ENCODE measurements at places on chromosomes 12 and 14.

- no peak for DNase-seq
Observed at GRCh38 chr14:74609721-74610120, 2.3 kb downstream of the LTBP2 start.

DNA sequence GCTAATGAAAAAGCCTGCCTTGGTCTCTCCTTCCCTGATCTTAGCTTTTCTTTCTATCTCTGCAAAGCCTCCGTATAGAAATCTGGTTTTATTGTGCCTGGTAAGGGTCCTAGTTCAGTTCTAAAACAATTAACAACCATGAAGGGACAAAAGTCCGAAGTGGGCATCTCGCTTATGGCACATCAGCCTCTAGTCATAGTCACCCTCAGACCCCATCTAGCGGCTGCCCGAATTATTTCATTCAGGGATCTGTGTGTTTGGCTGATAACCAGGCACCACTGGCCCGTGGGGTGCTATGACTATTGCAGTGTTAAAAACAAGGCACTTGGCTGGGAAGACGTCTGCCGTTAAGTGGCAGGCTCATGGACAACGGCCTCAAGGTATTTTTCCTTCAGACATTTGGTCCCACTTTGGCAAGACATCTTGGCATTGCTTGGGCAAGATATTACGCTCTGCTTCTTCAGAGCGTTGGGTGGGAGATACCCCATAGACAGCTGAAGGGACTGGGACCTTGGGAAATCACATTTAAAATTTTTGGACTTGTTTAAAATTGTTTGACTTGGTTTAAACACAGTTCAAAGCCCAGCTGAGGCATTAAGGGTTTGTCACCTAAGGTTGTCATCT is 87.1 kb downstream of the SINHCAF start:
- no peak for DNase-seq

- DNase-seq = no peak
Observed at GRCh38 chr14:75547552-75548250, 25.4 kb downstream of the BATF start.

- no peak for DNase-seq
Observed at GRCh38 chr12:110677982-110678381, 10.9 kb downstream of the HVCN1 start.

DNA sequence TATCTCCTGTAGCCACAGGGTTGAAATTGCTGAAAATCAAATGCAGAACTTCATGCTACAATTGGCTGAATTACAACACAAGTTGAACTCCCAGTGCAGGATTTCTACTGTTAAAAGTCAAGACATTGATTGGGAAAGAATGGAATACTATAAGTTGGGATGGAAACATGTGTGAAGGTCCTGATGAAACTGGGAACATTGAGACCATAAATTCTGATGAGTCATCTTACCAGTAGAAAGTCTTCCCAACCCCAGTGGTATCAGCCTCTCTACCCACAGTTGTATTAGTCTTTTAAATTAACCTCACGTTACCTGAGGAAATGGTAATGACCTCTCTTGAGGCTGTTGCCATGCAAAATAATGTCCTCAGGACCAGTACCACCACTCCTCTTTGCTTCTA is 27.4 kb upstream of the DYRK2 start:
- no peak for DNase-seq

DNA sequence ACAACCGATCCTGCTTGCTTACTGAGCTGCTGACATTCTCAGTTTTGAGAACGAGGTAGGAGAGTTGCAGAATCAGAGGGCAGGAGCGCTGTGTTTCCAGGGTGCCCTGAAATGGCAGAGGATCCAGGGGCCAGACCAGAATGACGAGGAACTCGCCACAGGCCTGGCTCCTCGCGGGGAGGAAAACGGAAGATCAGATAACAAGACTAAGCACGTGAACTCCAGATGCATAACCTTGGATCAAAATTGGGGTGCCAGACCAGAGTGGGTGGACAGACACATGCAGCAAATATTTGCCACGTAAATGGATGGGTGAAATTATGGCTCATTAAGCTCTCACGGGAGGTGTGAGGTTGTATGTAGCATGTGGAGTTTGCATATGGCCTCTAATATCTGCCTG is 46.5 kb downstream of the ELK3 start:
- DNase-seq = no peak

- no peak for DNase-seq
Observed at GRCh38 chr14:72851635-72852034, 42.3 kb downstream of the DPF3 start.

GRCh38 chr14:95365401-95365800 is 45.7 kb upstream of the CLMN start:
- DNase-seq = no peak

- no peak for DNase-seq
Observed at GRCh38 chr14:74141703-74142102, 56.9 kb downstream of the LIN52 start.

- DNase-seq = no peak
Observed at GRCh38 chr12:69998011-69998410, 173.0 kb downstream of the MYRFL start.

DNA sequence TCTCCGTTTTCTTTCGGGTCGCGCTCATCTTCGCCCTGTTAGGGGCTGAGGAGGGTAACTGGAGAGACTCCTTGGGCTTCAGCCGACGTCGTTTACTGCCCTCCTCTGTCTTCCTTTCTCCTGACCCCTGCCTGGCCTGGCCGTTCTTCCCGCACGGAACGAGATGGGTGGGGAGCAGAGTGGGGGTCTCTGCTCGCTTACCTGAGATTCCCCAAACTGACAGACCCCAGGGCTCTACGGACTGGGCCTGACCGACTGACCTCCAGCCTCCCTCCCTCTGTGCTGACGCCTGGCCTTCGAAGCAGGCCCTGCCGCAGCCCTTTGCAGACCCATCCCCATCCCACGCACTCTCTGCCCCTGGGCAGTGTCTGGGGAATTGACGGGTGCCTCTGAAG is 439 bp downstream of the GOLGA5 start:
- no peak for DNase-seq

DNA sequence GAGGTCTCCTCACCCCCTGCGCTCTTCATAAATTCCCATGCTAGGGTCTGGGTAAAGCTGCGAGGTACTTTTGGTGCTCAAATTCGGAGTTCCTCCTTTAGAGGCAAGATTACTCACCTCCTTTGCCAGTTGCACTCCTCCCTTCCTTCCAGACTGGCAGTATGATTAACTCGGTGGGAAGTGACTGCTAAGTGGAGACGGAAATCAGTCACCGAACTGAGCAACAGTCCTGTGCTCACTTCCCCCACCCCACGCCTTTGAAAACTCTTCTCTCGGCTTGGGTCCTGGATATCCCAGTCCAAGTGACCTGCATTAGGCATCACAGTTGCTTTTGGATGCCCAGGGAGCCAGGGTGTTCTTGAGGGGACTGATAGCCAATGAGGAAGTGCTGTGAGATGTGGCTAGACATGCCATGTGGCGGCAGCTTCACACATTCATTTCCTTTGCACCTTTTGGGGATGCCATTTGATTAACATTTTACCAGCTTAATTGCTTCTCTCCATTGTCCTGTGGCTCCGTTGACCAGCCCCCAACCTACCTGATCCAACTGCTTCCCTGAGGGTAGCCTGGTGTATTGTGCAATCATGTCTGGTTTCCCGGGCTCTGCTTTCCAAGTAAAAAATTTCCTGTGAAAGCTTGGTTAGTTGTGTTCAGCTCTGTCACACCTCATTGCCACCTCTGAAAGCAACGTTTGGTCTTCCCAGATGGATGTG is 840 bp downstream of the PNP start:
- DNase-seq = no peak

GRCh38 chr12:115473257-115473956 is 789.4 kb upstream of the TBX3 start:
- no peak for DNase-seq

- DNase-seq = no peak
Observed at GRCh38 chr14:24895622-24896021, 154.3 kb downstream of the STXBP6 start.

DNA sequence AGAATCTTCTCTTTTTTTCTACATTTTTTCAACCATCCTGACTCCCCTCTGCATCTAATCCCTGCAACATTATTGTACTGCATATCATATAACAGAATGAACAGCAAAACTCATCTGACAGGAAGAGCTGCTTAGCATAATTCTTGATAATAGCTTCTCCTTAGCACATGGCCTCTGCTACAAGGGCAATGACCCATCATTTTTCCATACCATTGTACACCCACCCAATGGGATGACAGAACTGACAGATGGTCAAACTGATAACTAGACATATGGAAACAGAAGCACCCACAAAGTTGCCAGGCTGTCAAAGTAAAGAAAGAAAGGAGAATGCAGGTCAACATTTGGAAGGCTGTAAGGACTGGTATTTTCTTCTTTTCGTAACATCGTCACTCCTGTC is 390.4 kb upstream of the USP15 start:
- DNase-seq = no peak

GRCh38 chr12:47777741-47778558 is 4.9 kb downstream of the SLC48A1 start:
- no peak for DNase-seq

- DNase-seq = no peak
Observed at GRCh38 chr14:23009483-23009938, 432 bp downstream of the C14orf93 start.

DNA sequence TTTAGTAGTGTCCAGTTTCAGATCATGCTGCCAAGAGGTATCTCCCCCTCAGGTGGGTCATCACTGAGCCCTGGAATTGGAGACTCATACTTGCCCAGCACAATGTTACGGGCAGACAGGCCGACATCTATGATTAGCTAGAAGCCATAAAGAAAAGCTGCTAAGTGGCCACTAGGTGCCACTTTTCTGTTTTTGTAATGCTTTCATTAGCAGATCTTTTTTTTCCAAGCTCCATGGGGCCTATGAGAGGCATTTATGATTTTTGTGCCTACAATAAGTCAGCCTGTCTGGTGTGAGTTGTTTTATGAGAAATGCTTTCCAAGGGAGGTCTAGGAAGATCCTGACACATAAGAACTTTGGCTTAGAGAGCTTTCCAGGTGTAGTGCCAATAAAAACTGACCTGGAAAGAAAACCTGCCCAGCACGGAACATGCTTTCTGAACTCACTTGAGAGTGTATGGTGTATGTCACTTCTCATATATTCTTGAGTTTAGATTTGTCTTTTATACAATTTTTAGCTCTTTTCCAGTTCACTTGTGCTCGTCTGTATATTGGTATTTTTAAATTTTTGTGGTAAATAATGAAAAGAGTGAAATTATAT is 21.8 kb upstream of the SMCO2 start:
- no peak for DNase-seq

DNA sequence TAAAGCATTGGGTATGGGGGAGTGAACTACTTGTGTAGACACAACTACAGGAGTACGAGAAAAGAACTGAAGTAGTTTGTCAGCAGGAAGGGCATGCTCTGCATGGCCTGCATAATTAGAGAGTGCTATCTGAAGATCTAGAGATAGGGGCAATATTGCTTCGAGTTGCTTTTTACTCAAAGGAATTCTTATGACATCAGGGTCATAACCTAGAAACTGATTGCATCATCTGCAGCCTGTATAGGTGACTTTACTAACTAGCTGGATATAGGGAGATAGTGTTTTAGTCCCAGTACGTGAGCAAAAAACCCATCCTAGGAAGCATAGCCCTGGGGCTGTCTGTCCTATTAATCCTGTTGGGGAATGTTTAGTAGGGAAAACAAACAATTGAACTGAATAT is 39.8 kb downstream of the TMTC3 start:
- DNase-seq = no peak

DNA sequence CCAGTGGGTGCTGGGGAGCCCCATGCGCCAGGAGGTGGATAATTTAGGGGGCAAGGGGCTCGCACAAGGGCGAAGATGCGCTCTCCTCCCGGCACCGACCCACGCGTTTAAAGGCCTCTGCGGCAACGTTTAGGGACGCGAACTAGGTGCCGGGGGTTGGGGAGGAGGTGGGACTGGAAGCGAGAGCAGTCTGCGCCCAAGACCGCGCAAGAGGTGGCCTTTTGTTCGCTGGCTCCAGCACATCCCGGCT is 1.3 kb downstream of the SLC38A1 start:
- no peak for DNase-seq

- no peak for DNase-seq
Observed at GRCh38 chr12:80977346-80977745, 39.6 kb upstream of the LIN7A start.

DNA sequence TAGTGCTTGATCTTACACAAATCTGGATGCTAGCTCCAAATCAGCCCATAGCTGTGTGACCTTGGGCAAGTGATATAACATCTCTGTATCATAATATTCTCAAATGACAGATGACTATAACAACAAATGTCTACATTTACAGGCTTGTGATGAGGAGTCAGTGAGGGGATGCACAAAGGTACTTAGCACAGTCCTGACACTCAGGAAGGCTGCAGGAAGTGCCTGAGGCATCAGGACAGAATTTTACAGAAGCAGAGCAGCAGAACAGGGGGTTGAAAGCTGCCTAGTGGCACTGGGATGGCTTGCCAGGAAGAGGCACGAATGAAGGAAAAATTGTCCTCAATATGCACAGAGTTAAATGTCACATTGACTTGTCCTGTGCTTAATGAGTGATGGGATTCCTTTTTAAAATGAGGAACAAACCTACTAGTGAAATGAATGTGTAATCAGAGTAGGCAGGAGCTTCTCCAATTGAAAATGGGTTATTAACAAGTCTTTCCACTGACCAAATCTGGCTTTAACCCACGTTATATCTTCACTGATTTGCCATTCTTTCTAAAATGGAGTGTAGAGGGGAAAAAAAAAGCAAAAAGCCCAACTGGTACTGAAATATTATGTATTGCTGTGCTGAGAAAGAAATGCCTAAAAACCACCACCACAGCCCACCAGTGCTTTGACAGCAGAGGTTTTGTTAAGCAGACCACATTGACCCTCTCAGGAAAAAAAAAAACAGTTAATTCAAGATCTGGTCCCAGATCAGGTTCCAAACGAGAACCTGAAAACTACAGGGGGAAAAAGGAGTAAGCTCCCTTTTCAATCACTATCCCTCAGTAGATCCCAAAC is 11.6 kb downstream of the BTG1 start:
- no peak for DNase-seq

GRCh38 chr12:128133321-128134073 is 133.5 kb upstream of the TMEM132C start:
- DNase-seq = no peak

DNA sequence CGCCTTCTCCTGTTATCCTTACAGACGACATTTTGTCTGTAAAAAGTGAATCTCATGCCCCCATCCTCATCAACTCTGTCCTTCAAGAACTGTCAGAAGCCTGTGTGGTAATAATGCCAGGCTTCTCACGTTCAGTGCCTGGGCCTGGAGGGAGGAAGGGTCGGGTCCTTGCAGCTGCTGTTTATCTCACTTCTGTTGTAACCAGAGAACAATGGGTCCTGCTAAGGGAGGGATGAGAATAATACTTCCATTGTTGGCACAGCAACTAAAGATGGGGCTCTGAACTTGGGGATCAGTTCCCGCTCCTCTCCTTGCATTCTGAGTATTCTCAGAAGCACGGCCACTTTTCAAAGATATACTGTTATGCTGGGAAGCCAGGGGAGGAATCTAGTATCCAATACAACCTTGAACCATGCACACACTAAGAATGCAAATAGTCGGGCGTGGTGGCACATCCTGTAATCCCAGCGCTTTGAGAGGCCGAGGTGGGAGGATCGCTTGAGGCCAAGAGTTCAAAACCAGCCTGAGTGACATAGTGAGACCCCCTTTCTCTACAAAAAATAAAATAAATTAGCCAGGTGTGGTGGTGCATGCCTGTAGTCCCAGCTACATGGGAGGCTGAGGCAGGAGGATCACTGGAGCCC is 38.8 kb upstream of the NINJ2 start:
- DNase-seq = no peak

- no peak for DNase-seq
Observed at GRCh38 chr12:45743247-45743646, 13.7 kb downstream of the ARID2 start.

GRCh38 chr14:73259837-73260236 is 22.5 kb downstream of the PAPLN start:
- DNase-seq = no peak

Measured in iPS DF 6.9 (cell line).